ENCODE measurements at places on chromosomes 7 and 10.

DNA sequence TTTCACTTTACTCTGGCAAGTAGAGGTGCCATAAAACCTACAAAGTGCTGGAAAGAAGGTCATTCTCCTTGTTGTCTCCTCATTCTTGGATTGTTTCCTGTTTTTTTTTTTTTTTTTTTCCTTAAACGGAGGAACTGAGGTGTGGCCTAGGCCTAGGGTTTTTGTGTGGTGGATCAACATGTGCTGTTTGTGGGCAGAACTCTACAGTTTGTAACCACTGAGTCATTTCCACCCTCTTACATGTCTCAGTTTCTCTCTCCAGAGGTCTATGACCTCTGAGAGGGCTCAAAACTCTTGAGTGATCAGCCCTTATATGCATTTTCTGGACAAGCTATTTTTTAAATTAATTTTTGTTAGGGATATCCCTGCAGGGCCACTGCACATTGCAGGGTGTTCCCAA lies 296.0 kb downstream of the PPP1R3A start:
- DNase-seq: no peak

- DNase-seq: no peak
Measured at GRCh38 chr7:105365541-105366534, 22.9 kb downstream of the SRPK2 start.

- no peak for DNase-seq
Measured at GRCh38 chr10:71999360-72000072, 35.3 kb downstream of the CHST3 start.

DNA sequence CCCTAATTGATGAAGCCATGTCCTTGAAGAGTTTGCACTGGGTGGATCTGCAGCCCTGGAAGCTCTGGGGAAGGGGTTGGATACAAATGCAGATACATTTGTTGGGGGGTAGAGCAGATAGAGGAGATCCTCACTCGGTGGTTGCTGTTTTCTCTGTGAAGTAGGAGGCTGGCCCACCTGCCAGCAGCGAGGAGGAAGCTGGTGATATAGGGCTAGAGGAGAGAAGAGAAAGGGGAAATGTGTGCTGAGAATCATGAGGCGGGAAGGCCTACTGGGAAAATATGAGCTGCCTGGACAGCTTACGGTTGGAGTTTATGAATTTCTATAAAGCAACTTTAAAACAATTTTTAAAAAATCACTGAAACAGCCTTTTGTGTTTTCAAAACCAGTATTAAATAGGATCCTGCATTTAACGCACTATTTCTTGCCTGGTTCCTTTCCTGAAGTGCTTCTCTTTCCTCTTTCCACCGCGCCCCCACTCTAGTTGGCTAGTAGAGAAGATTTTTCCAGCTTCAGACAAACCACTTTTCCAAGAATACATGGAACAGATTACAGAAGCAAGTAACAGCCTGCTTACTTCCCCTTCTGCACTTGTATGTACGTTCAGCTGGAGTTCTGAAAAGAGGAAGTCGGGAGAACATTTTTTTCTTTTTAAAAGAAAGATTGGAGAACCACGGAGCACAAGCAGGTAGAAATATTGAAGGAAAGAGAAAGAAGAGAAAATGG lies 100.6 kb upstream of the GLCCI1 start:
- DNase-seq: no peak

GRCh38 chr10:113385021-113385999 lies 167.5 kb upstream of the HABP2 start:
- peak; percentile 15 for DNase-seq

- DNase-seq: no peak
Measured at GRCh38 chr7:85177316-85177715, 9.5 kb downstream of the SEMA3D start.

DNA sequence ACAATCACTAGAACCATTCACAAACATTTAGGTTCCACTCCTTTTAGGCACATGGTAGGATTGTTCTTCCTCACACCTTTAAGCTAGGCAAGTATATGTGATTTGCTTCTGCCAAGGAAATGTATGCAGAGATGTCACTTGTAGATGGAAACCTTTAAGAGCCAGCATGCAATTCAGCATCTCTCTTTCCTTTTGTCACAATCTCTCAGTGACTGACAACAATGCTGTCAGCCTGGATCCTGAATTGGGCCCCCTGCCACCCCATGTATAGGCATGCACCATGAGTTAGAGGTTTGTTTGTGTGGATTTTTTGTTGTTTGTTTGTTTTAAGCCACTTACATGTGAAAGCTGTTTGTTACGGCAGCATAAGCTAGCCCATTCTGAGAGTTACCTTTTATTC lies 169.6 kb upstream of the PDE1C start:
- DNase-seq: no peak

- DNase-seq: peak; percentile 43
Measured at GRCh38 chr7:141701489-141702046, 398 bp downstream of the DENND11 start.

DNA sequence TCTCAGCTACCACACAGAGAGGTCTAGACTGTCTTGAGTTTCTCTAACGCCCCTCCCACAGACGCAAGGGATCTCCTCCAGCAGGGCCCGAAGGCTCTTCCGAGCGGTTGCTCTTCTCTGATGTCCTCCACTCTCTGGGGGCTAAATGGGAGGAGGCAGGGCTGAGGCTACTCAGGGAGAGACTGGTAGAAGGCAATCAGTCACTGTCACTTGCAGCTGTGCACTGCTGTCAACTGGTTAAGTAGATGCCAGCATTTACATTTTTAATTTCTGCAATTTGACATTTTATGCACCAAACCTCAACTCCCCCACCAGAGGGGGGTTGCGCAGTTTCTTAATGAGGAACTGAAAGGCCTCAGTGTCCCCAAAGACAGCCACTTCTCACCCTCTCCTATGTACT lies 442.8 kb downstream of the PLXNA4 start:
- no peak for DNase-seq

DNA sequence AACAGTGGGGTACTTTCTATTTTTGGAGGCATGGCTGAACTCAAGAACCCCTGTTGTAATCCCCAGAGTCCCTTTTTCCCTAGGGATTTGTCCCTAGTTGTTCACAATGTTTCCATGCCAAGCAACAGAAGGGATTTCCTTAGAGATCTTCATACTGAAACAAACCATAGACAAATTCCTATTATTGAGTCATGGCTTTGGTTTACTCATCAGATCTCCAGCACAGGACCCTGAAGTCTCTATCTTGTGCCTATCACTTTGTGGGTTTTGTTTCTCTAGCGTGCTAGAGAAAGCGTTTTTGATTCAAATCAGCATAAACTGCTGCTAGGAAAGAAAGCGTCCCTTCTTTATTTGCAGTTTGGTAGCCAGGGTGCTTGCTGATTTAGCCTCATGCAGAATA lies 165.0 kb downstream of the BAMBI start:
- DNase-seq: no peak

DNA sequence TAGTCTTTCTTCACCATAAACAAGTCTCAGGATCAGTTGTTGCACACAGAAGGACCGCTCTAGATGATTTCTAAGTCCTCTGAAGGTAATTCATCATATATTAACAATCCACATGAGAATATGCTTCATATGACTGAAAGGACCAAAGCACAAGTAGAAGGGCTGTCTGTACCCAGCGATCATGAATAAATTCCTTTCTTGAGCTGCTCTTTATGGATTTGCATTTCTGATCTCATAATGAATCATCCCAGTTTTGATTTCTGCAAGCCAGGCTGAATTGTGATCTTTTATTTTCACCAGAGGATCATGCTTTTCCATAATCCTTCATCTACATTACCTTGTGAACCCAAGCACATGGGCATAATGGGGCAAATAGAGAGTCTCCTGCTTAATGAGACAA lies 675.6 kb downstream of the MAGI2 start:
- no peak for DNase-seq

DNA sequence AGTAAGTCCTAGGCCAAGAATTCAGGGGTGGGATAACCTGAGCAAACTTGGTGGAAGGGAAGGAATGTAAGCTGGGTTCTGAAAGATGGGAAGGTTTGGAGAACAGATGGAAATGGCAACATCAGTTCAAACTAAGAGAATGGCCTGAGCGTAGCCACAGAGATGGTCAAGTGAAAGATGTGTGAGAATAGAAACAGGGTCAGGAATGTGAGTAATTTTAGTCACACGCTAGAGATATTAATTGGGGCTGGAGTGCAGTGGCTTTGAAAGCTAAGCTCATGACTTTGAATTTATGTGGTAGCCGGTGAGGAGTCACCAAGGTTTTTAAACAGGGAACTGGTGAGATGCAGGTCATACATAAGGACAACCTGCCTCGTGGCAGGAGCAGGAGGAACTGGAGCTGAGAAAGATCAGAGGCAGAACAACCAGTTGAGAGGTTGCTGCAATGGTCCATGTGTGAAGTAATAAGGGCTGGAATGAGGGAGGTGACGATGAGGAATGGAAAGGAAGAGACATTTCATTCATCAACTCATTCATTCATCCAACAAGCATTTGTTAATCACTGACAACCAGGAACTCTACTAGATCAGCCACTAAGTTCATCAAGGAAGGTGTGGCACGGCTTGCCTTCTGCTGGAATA lies 12.9 kb upstream of the SORBS1 start:
- DNase-seq: no peak

DNA sequence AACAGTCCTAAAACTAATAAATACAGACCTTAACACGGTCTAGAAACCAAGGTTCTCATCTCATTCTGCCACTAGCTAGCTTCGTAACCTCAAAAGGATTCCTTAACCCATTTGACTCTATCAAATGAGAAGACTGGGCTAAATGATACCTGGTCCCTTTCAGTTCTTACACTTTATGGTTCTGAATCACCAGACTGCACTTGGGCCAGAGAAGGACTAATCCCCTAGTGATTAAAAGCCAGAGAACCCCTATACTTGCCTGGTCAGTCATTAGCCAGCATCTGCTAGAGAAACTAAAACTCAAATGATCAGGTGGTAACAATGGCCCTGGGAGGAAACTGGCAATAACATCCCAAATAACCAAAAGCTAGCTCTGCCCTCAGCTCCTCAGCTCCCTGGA lies 16.8 kb downstream of the TMEM243 start:
- no peak for DNase-seq

DNA sequence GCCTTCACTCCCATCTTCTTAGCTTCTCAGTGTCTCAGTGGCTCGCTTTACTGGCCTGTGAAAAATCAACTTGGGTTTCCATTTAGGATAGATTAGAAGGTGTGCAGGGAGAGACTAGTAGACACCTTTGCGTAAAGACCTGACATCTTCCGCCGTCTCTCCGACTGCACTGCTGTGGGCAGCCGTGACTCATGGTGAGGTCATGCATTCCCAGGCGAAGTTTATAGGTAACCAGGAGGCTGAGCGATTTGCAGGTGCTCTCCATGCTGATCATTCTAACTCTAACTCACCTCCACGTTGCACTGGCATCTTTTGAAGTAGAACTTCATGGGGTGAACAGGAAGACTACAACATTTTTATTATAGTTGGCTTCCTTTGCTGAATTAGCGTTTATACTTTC lies 68.0 kb upstream of the ZNF438 start:
- peak; percentile 30 for DNase-seq
